ENCODE measurements at places on chromosomes 13 and 19.

GRCh38 chr19:9883231-9883758 lies 48.2 kb downstream of the PIN1 start:
- DNase-seq = no peak

DNA sequence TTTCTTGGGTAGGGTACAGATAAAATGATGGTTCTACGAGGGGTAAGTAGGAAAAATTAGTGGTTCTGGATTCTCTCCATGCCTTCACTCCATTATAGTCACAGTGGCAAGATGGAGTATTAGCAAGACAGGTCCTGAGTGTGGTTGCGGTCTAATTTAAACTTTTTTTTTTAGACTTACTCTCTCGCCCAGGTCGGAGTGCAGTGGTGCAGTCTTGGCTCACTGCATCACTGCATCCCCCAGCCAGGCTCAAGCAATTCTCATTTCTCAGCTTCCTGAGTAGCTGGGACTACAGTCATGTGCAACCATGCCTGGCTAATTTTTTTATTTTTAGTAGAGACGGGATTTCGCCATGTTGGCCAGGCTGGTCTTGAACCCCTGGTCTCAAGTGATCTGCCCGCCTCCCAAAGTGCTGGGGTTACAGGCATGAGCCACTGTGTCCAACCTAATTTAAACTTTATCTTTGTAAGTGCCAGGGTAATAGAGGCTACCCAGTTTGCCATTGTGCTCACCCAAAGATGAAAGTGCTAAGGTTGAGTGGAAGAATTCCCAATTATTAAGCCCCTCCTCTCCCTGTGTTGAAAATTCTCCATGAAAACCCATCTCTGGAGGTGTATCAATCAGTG lies 135.6 kb downstream of the TM9SF2 start:
- no peak for DNase-seq

DNA sequence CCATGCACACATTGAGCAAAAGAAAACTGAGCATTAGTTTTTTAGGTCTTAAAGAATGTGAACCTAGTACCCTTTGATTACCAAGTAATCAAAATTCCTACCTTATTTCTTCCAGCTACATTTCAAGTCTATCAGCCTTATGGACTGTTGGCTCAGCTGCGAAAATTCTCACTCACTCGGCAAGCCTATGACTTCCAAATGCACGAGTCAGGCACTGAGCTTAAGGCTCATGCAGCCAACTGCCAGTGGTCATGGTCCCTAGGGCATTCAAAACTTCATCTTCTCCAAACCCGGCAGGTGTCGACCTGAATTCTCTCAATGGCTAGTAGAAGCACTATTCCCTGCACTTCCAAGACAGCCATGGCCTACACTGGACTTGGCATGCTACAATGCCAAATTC lies 41.2 kb downstream of the RUBCNL start:
- no peak for DNase-seq

- no peak for DNase-seq
Measured at GRCh38 chr19:32581705-32582179, 752 bp downstream of the PDCD5 start.

DNA sequence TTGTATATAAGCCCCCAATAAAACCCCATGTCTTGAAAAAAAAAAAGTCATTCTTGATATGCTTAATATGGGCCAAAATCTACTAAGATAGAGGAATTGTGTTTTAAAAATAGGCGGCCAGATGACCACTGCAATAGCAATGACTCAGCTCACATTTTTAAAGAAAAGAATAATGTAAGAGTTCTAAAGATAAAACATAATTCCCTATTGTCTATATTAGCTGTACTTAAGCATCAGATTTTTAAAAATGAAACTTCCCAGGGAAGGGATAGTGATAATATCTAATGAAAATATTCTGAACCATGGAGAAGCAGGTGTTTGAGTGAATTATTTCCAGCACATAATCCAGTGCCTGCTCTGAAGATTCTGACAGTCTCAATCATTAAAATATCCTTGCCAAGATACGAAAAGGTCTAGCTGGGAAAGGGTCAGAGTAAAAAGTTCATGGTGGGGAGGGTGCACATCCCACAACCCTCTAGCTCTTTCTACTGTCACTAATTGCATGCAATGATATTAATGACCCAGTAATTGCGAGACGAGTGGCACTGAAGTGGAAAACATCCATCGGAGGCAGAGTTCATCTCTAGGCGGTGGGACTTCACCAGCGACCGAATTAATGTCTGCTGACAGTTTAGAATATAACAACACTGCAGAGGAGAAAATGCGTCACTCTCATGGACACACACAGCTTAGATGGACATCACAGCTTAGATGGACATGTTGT lies 31.6 kb downstream of the EFNB2 start:
- no peak for DNase-seq

DNA sequence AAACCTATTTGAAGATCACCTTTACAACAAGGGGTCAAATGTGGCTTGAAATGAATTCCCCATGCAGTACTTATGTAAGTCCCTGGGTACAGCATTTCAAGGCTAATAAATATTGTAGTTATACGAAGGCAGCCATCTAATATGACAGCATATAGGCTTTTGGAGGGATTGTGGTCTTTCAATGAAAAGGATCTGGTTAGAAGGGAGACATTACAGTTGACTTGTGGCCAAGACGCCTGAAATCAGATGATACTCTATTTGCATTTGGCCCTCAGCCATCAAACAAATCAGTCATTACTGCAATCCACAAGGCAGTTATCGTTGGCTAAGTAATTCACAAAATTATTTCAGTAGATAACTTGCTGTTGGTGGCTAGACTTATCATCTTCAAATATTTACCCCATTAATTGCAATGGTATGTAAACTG lies 242.7 kb downstream of the DCLK1 start:
- no peak for DNase-seq

DNA sequence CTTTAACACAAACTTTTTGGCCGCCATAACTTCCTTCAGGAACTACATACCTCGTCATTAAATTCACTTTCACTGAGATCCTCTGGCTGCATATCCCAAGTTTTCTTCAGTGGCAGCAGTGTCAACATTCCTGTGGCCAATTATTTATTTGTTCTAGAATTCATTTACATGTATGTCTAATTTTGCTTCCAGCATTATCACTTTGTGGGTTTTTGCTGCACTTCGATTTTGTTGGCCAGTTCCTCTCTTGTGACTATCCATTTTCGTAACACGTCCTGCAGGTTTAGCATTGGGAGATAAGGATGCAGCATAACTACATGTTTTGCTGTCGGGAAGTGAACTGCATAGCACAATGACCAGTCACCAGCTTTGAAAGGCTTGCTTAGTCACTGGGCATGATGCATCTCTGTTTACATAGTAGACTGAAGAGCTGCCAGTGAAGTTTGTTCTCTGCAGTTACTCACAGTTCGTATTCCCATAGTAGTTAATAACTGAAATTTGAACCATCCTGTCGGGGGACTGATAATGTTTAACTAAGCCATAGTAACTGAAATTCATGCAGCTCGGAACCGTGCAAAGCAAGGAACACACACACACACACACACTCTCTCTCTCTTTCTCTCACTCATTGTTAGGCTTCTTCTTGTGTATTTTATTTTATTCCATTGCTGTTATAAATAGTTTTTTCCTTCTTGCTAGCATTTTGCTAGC lies 28.3 kb downstream of the ZNF507 start:
- peak; percentile 100 for DNase-seq

DNA sequence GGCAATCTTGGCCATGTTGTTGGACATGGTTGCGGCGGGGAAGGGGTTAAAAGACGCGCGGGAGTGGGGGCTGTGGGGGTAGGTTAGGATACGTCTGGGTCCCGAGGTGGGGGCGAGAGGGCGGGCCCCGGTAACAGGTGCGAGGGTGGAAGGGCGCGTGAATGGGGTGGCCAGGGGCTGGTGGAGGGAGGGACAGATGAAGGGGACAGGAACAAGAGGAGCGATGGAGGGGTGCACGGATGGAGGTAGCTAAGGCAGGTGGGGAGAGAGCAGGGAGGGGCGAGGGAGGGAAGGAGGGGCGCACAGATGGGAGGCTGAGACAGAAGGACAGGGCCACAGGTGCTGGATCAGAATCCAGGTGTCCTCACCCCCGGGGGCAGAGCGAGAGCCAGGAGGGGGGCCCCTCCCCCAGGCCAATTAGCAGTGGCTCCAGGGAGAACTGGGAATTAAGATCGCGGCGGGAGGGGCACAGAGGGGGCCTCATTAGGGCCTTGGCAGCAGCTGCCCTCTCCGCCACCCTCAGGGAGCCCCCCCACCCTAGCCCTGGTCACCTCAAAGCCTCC lies 1.3 kb downstream of the GNG8 start:
- DNase-seq = no peak

- no peak for DNase-seq
Measured at GRCh38 chr13:110371550-110372465, 64.7 kb downstream of the COL4A2 start.

- DNase-seq = no peak
Measured at GRCh38 chr19:41868120-41868988, 8.3 kb downstream of the RPS19 start.

DNA sequence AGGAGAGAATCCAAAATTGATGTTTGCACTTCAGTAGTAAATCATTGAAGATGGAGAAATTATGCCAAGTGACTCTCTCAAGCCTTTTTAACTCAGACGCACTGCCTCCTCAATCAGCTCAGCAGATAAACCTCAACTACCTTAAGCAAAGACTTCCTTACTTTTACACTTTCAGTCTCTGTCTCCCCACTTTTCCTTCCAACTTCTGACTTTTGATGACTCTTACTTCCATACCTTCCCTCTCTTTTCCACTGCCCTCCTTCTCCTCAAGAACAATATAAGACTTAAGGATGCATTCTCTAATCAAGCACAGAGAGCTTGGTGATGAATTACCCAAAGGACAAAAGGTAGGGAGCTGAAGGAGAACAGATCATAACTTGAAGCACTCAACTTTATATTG lies 4.8 kb upstream of the DACH1 start:
- no peak for DNase-seq

DNA sequence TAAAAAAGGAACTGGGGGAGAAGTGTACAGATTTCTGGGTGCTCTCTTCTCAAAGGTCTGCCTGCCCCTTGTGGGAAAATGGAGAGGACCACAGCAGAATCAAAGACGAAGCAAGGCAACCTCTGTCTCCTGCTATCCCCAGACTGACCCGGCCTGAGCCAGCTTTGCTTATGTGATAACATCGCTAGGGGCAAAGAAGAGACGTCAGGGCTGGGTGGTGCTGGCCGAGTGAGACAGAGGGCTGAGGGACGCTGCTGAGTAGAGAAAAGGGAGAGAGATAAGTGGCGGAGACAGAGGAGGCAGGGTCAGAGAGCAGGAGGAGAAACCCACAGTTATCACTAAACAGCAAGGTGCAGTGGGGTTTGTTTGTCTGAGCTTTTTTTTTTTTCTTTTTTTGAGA lies 4.6 kb upstream of the MUC16 start:
- no peak for DNase-seq

DNA sequence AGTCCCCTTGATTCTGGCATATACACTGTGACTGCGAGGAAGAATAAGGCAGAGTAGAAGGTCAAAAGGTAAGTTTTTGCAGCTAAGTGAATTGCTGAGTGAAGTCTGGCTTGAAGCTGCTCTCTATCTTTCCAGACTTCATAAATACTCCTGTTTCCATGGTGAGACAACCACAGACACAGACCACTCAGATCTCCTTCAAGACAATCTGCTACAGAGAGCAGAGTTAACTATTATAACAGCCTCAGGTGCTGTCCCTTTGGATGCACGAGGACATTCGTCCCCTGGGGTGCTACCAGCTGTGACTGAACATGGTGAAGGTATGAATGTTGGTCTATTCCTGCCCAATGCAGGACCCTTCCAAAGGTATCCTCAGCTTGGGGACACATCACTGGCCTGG lies 104.0 kb downstream of the MYCBP2 start:
- DNase-seq = no peak

- DNase-seq = no peak
Measured at GRCh38 chr13:31775148-31775547, 35.8 kb downstream of the RXFP2 start.
